ENCODE measurements at places on chromosomes 12 and 14.

DNA sequence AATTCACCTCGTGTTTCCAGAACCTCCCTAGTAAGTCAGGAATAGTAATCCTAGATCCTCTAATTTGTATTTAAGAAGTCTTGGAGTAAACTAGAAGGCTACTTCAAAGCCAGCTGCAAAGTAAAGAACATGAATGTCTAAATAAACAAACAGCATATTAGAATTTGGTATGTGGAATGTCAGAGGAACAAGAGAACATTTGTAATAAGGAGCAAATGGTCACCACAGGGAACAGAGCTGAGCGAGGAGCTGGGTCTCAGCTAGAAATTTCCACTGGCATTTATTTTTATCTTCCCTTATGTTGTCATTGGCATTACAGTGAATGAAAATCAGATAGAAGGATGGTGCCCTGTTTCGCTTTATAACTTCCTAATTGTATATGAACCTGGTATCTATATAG is 50.2 kb downstream of the FRMD6 start:
- no peak for DNase-seq

DNA sequence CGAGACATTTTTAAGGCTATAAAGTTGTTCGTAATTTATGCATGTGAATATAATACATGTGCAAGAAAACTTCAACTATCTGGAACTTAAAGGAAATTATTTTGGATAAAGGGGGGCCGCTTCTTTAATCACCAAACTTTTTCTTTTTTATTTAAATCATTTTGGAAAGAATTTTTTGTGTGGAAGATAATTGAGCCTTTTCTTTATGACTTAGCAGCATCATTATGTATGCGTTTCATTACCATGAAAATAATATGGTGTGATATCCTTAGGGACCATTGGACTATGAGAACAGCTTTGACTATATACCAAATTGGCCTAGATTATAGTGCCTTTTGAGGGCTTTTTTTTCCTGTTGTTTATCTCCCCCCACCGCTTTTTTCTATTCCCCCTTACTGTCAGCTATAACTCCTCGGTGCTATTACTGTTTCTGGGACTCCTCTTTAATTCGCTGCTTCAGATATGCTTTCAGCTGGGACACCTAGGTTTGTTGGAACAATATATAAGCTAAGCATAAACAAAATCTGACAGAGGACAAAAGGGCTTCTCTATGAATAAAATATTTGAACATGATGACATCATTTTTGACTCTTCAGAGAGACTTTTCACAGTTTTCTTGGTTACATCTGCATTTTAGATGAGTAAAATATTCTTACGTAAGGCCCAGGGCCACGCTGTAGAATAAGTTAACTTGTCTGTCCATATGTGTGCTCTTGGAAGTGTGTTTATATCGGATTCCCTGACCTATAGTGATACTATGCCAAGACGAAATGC is 392.7 kb downstream of the NPAS3 start:
- DNase-seq = no peak

GRCh38 chr12:63294327-63294632 is 143.3 kb upstream of the AVPR1A start:
- DNase-seq = no peak

- no peak for DNase-seq
Measured at GRCh38 chr12:47848853-47849252, 29.1 kb upstream of the HDAC7 start.

GRCh38 chr14:35333264-35333730 is 41.1 kb downstream of the PSMA6 start:
- DNase-seq = no peak

GRCh38 chr14:84770030-84770429 is 759.9 kb upstream of the FLRT2 start:
- DNase-seq = no peak

DNA sequence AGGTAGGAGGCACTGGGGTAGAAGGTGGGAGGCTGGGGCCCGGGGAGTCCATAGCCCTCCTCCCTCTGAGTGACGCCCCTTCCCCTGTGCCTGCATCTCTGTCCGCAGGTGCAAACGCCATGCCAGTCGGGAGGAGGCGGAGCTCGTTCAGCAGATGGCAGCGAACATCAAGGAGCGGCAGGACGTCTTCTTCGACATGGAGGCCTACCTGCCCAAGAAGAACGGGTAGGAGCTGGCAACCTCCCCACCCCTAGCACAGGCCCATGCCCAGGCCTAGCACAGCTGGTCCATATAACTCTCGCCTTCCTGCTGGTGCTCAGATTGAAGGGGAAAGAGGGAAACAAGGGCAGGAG is 35.6 kb downstream of the TMEM120B start:
- DNase-seq = no peak

DNA sequence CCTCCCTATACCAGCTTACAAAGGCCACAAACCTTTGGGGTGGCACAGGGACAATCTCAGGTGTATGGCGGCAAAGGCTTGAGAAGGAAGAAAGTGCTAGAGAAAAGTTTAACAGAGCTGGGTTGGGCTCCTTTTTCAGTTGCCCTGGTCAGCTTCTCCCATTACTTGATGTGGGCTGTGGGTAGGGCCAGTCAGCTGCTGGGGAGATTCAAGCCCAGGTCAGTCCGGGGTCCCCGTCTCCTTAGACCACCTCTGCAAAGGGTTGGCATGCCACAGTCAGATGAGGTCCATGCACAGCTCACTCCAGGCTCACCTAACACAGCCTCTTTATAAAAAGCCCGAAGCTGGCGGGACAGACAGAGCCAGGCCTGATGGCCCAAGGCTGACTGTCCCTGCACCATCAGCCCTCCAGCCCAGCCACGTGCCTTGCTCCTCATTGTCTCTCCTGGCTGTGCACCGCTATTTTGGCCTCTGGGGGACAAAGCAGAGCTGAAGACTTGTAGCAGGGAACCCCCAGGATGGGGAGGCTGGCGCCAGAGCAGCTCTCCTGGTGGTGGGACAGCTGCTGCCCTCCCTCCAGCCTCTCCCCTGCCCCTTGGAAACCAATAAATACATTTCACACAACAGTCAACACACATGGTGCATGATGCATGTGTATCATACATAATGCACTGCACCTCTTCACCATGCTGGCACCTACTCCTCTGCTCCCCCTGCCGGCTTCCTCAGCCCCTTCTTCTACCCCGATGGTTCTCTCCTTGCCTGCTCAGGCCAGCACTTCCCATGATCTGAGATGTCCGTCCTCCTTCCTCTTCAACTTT is 61.7 kb upstream of the DDX11 start:
- DNase-seq = no peak

- DNase-seq = no peak
Measured at GRCh38 chr12:42963988-42964387, 374.4 kb upstream of the PRICKLE1 start.

GRCh38 chr12:45613296-45613695 is 116.2 kb upstream of the ARID2 start:
- DNase-seq = no peak

DNA sequence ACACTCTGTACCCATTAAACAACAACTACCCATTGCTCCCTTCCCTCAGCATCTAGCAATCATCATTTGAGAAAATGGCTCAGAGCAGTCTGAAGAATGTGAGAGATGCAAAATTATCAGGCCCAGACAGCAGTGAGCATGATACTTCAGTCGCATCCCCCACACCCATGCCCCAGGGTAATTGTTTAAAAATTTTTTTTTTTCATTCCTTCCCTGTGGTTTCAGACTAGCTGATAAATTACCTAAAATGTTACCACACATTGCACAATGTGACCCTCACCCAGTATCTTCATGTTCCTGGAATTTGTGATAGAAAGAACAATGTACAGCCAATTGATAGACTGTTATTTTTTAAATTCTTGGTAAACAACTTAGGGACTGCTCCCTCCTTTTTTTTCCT is 11.3 kb upstream of the USP15 start:
- DNase-seq = no peak

GRCh38 chr12:133130808-133131128 is 341 bp downstream of the ZNF10 start:
- no peak for DNase-seq

DNA sequence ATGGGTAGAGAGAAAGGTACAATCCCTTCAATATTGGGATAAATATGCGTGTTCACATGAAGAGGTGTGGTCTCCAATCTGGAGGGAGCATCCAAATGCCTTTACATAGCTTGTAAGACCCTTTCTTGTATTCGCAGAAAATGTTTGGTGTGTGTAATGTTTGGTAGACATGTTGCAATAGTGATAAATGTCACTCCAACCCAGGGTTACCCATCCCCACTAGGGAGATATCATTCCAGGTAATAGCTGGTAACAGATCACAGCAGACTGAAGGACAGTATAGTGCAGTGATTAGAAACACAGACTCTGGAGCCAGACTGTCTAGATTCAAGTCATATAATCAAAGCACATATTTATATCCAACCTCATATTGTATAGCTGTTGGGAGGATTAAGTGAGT is 733.6 kb upstream of the TBX3 start:
- no peak for DNase-seq

- no peak for DNase-seq
Measured at GRCh38 chr12:88400302-88400701, 180.0 kb downstream of the KITLG start.

DNA sequence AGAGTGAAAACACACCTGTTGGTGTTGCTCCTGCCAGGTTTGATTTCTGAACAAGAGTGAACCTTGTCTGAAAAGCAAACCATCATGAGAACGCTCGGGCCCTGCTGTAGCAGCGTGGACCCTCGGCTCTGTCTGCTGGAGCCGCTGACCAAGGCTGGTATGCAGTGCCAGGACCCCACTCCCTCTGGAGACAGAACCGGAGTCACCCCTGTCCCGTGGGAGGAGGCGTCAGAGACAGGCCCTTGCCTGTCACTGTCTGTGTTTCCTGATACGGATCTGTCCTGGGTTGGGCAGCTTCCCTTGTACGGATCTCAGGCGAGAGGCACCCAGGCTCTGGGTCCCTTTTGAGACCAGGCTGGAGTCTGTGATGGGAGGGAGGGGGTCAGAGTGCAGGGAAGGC is 111.6 kb downstream of the ADGRD1 start:
- DNase-seq = no peak

GRCh38 chr12:78888568-78888967 is 24.0 kb downstream of the SYT1 start:
- DNase-seq = no peak

- no peak for DNase-seq
Measured at GRCh38 chr12:112992541-112993398, 14.5 kb downstream of the OAS2 start.

- no peak for DNase-seq
Measured at GRCh38 chr12:75953312-75953906, 78.2 kb downstream of the PHLDA1 start.

GRCh38 chr14:70905301-70905700 is 2.0 kb upstream of the PCNX1 start:
- no peak for DNase-seq

GRCh38 chr14:70651522-70651921 is 9.8 kb downstream of the TTC9 start:
- no peak for DNase-seq

GRCh38 chr14:75672605-75673192 is 11.7 kb downstream of the TTLL5 start:
- no peak for DNase-seq

Measured in posterior cingulate gyrus (tissue), 11 donors.